NCI-H1436 treated with DMSO at 0.1 percent for 48 hours (cell line): ENCODE measurements at places on chromosomes 5 and 9.

GRCh38 chr5:135342551-135342875 is 56.5 kb downstream of the MACROH2A1 start:
- DNase-seq = no peak

DNA sequence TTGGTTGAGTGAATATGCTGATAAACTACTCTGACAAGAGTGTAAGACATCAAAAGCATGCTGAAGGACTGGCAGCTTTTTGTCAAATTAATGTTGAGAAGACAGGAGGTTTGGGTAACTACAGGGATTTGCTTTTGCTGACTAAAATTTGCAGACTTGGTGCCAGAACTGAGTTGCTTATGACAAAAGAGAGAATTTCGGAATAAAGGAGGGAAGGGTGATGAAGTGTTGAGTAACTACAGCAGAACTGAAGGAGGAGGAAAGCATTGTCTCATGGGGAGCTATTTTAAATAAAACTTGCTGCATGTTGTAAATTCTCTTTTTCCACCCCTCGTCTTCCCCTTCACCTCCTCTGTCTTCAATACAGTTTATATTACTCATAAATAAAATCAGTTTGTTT is 296.1 kb downstream of the YTHDC2 start:
- DNase-seq = no peak

GRCh38 chr9:98773721-98774120 is 22.6 kb downstream of the ANKS6 start:
- DNase-seq = no peak

DNA sequence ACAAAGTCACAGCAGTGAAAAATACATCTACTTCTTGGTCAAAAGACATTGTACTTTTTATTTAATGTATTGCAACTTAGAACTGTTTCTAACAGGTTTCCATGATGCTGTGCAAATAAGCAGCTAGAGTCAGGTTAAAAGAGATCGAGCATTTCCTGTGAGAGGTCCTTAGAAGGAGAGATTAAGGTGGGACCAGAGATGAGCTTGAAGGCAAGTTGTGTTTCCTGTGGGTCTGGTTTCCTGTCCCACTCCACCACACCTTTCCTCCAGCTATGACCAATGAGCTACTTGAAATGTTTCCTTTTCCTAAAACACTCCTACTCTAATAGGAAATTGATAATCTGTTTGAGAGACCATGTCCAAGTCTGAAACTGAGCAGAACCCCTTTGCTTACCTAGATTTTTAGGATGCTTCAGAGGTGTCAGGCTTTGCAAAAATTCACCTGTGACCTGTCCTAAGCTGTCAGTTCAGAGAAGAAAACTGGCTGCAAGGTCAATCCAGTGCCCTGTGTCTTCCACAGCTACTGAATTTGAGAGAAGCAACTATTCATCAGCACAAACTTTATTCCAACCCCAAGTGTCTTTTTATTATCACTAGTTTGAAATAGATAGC is 13.1 kb upstream of the RLN1 start:
- no peak for DNase-seq

- DNase-seq = no peak
Measured at GRCh38 chr5:91178461-91178860, 204.7 kb downstream of the ARRDC3 start.

DNA sequence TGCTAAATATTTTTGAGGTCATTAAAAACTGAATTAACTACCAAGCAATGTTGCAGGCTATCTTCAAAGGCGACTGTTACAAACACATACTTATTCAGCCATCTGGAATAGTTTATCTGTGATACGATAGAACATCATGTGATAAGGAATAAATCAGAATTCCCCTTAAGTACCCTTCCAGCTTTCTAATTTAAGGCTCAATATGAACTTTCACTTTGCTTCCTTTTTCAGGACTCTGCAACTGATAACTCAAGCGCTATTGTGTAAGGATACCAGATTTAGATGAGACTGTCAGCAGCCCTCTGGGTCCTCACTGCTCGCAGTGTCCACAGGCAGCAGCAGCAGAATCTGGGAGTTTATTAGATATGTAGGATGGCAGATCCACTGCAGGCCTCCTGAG is 416.3 kb downstream of the SPATA31D1 start:
- DNase-seq = no peak

GRCh38 chr5:6202149-6202967 is 176.0 kb downstream of the MED10 start:
- DNase-seq = no peak

DNA sequence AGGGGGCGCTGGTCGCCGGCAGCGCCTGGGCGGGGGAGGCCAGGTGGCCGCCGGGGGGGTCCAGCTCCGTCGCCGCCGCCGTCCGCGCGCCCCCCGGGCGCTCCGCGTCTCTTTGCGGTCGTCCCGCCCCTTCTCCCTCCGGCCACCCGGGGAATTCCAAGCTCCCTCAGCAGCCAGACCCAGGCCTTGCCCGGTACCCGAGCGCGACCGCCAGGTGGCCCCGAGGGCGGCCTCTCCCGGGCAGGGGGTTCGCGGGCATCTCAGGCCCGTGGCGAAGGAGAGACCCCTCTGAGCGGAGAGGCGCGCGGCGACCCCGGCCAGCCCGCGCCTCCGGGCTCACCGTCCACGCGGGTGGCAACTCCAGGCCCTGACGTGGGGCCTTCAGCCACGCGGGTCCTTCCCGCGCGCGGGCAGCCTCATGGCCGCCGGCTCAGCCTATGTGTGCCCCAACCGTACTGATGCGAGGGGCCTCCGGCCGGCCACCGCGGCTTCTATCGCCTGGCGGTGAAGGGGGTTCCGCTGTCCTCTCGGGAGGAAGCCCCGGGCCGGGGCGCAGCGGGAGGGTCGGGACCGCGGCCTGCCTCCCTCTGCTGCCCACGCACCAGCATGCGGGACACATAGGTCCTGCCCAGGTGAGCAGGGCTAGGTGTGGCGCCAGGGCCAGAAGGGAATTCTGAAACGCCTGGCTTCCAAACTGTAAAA is 529 bp upstream of the NRARP start:
- DNase-seq = no peak

GRCh38 chr5:67983251-67984110 is 232.1 kb upstream of the PIK3R1 start:
- DNase-seq = no peak

DNA sequence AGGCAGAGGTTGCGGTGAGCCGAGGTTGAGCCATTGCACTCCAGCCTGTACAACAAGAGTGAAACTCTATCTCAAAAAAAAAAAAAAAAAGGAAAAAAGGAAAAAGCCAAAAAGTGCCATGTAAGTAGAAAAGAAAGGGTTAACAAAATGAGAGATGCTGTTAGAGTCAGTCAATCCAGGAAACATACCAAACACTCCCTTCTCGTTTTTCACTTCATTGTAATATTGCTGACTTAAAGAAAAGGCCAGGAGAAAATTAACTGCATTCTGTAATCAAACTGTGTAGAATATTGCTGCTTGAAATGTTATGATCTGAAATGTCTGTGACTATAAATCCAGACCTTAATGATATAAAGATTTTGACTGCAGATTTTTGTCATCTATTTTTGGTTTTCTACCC is 379.1 kb downstream of the ENC1 start:
- DNase-seq = no peak

DNA sequence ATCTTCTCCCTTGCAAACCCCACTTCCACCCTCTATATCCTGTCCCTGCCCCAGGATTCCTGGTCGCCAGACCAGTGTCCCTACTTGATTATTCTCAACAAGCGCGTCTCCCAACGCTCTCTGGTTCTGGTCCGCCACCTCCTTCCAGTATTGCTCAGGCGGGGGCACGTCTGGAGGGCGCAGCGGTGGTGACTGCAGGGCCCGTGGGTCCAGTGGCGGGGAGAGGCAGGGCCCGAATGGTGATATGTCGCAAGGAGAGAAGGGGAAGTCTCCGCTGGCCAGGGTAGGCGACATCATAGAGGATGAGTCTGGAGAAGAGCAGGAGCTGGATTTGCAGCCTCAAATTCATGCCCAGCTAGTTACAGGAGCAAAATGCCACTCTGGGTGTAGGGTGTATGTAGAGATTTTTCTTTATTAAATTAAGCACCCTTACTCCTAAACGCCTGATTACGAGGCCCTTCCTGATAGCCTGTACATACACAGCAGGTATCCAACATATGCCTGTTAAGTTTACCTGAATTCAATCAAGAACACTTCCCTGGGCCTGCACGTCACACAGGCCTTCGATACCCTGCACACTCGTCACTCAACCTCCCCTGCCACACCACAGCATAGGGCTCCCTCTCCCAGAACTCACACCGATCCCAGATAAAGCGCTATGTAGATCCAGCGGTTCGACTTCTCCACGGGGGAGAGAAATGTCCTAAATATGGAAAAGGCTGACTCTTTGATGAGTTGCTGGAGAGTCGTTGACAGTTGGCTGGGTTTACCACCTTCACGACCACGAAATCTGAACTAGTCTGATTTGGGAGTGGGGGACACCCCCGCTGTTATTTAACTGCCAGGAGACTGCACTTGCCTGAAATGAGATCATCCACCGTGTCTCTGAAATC is 4.8 kb downstream of the MCIDAS start:
- DNase-seq = no peak

GRCh38 chr5:141734501-141735229 is 52.6 kb upstream of the ARAP3 start:
- DNase-seq = no peak

DNA sequence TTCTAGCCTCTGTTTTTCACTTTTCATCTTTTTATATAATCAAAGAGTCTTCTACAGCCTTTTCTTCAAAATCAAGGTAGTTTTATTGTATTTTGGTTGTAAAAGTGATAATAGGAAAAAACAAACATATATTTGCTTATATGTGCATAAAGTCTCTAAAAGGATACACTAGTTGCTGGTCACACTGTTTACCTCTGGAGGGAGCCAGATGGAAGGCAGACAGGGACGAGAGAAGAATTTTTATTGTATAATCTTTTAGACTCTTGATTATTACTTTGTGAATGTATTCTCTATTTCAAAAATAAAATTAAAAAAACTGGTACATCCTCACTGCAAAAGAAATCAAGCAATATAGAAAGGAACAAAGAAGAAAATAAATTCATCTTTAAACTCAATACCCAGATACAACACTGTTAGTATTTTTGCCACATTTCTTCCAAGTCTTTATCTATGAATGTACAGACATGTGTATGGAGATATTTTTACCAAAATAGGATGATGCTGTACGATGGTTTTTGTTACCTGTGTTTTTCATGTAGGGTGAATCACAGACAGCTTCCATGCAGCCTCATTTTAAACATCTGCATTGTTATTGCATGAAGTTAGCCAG is 6.1 kb upstream of the RNF183 start:
- DNase-seq = no peak

DNA sequence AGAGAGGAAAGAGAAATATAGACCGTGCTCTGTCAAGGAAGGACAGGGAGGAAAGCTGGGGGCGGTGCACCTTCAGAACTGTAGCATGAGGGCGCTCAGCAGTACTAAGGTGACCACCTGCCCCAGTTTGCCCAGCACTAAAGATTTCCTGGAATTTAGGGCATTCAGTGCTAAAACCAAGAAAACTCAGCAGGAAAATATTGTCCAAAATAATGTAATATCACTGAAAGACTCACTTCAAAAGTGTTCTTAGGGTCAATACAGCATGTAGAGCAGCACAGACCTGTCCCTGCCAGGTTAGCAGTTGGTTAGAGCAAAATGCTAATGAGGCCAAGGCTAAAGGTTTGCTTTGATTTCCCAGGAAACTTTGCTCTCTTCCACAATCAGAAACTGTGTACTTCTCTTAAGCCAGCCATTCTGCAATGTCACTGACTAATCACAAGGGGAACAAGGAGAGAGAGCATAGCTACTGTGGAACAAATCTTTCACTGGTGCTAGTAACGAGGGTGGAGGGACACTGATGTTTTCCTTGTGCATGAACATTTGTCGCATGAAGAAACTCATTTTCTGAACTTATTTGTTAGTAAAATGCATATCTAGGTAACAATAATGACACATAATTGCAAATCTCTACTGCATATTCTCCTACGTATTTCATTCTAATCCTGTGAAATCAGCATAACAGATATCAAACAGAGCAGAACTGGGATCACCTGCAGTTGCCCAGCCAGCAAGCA is 53.0 kb upstream of the GRAMD2B start:
- no peak for DNase-seq
